ENCODE measurements at places on chromosomes 2 and 18. TPM values are rescaled to one million over a fixed set of nuclear protein-coding genes. Genes with fewer than 3 reads are reported as not detected.

DNA sequence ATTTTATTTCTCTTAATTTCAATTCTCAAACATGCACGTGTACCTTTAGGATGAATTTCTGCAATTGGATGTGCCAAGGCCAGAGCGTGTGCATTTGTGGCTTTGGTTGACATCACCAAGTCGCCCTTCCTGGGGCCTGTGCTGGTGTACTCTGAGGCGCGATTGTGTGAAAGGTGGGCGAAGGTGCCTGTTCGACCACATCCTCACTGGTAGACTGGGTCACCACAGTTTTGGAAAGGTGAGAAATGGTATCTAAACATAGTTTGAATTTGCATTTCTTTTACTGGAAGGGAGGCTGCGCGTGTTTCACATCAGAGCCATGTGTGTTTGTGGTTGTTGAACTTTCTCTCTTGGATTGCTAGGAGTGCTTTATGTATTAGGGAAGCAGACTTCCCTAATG lies 89.8 kb downstream of the LDLRAD4 start:
- no peak for DNase-seq

Gene DNAH6
- total RNA-seq, result 0.04 TPM

DNA sequence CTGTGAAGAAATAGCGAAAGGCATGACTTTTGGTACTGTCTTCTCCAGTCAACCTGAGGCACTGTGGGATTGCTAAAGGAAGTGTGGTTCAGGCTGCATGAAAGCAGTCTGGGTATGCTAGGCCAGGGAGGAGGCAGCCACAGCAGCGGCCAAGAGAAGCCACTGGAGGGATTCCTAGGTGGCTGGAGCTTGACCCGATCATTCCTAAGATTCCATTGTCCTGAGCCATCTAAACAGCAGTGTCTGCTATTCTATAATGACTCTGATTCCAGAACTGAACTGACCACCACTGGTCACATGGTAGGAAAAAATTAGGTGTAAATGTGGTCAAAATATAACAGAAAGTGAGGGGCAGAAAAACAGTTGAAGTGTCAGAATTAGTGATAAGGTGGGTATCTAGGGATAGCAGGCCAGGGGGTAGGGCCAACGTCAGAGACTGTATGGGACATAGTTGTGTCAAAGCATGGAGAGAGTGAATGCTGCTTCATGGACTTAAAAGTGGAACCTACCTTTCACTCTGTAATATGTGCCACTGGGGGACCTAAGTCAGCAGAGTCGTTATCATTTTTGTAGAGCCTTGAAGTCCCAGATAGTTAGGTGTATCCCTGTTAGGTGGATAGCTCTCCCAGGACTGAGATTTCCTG lies 204.6 kb downstream of the CTNNA2 start:
- peak; percentile 14 for DNase-seq

- DNase-seq, result no peak
Measured at GRCh38 chr2:238489896-238490295, 63.2 kb downstream of the ASB1 start.

Gene NAT8
- not detected for total RNA-seq

Data from H7 (cell line).